ENCODE measurements at places on chromosomes 1 and 21.

DNA sequence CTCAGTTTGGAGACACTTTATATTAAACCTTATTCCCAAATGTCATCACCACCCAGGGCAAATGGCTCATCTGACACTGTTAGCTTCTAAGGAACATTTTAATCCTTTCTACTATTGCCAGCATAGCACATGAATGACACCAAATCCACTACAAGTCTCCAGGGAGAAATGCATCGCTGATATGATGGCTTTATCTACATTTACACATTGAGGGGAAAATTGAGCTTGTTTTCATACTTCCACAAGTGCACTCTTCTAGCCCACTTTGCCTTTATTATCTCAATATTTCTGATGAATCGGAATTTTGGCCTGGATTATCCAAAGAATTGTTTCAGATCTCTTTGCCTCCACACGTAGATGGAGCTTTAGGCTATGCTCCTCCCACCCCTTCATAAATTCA, 75.4 kb downstream of the RUNX1 start:
- DNase-seq, result no peak

DNA sequence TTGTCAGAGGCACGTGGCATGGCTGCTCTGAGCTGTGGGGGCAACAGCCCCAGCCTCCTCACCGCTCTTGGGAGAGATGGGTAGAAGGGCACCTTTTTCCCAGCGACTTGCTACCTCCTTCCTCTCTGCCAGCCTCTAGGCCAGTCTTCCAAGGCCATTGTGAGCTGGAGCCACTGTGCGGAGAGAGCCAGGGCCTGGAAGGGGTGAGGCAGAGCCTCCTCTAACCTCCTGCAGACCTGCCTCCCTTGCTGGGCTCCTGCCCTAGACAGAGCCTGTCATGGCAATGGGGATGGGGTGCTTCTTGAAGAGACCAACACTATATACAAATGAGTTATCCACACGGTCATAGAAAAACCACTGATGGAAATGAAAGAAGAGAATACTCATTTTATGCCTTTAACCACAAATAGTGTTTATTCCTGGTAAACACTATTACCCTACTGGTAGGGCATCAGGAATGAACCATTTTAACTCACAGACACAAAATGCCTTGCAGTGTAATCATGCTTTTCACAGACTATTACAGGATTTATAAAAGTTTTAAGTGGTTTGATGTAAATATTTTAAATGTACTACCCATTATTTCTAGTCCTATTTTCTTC, 5.0 kb upstream of the IGFN1 start:
- DNase-seq, result no peak

GRCh38 chr1:51754666-51755065, 123.9 kb downstream of the NRDC start:
- no peak for DNase-seq

DNA sequence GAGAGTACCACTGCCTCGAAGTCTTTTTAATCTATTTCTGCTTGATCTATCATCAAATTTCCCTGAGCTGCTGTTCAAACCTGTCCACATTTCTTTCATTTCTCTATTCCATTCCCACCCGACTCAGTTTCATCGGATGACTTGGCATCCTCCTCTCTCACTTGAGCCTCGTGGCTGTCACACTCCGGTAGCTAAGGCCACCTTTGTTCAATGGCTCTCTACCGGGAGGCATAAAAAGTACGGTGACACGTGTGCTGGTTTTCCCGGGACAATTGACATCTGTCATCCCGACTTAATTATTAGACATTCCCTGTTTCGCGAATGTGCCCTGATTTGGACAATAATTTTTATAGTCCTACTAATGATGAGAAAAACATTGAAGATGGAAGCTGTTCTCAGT, 22.6 kb downstream of the MIS18A start:
- DNase-seq, result no peak

GRCh38 chr1:48007047-48007446, 9.9 kb upstream of the TRABD2B start:
- DNase-seq, result no peak

DNA sequence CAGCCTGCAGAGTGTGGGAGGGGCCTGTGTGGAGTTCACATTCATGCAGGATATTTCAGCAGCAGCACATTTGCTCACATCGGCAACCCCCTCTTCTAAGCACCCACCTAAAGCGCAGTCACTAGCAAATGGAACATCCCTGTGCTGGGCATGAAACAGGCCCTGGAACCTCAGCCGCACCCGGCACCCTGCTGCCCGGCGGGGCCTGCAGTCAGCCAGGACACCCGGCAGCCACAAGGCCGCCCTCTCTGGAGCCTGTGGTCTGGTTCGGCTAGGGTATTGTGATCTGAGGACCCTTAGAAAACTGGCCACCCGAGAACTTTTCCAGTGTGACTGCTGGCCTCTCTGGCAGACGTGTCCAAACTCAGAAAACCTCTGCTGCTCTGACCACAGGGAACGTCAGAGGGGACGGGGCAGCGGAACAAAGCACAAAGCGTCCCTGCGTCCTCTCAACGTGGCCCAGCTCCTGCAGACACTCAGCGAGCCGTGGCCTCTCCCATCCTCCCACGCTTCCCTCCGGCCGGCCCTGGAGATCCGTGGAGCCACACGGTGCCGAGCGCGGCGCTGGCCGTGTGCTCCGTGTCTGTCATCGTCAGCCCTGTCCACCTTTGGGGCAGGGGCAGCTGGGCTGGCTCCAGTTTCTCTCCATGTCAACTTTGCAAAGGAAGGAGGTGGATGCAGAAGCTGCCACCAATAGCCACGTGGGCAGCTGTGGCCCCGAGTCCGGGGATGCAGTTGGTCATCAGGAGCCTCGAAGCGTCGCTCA, 175.9 kb upstream of the ARHGEF16 start:
- DNase-seq, result no peak

GRCh38 chr1:246434335-246434734, 72.7 kb downstream of the SMYD3 start:
- DNase-seq, result no peak

DNA sequence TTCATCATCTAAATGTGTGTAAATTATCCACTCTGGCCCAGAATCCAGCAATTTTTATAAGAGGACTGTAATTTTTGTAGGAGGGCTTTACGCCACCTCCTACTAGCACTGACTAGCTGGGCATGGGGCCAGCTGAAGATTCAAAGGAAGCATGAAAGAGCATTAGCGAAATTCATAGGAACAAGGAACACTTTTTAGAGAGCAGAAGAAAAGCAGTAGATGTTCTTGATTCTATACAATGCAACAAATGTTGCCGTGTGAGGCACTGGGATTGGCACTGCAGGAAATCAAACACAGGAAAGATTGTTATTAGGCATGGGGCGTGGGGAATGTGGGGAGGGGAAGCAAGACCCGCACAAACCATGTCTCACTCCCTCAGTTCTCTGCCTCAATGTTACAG, 58.4 kb upstream of the PARP1 start:
- no peak for DNase-seq

- no peak for DNase-seq
Observed at GRCh38 chr1:170095976-170096748, 21.7 kb upstream of the KIFAP3 start.

DNA sequence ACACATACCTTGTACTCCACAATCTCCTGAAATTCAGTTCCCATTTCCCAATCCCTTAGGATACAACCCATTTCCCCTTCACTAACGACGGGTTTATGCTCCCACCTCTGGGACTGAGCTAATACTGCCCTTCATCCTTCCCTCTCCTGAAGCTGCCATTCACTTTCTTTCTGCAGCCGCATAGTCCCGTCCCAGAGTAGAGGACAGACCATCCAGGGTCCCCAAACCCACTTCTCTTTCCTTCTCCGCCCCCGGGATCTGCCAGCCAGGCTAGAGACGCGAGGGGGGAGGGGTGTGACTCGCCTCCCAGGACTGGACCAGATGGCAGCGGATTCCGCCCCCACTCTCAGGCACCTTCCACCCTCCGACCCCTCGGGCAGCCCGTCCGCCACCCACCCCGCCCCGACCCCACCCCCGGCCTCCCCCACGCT, 679 bp downstream of the ABL2 start:
- peak; percentile 28 for DNase-seq

DNA sequence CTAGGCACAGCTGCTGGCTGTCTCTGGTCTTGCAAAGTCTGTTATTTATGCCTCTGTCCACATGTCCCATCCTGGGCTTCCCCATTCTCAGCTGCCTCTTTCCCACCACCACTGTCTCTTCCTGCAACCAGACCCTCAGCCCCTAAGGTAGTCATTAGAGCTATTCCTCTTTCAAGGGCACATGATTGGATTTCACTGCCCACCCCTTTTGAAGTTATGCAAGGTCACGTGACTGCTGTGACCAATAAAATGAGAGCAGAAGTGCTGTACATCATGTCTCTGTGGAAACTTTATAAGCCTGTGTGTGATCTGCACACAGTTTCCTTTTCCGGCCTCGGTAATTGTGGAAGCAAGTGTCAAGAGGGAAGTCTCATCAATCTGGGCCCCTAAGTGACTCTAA, 136.6 kb upstream of the HMGB4 start:
- no peak for DNase-seq

GRCh38 chr1:58487002-58487401, 59.5 kb downstream of the OMA1 start:
- no peak for DNase-seq

DNA sequence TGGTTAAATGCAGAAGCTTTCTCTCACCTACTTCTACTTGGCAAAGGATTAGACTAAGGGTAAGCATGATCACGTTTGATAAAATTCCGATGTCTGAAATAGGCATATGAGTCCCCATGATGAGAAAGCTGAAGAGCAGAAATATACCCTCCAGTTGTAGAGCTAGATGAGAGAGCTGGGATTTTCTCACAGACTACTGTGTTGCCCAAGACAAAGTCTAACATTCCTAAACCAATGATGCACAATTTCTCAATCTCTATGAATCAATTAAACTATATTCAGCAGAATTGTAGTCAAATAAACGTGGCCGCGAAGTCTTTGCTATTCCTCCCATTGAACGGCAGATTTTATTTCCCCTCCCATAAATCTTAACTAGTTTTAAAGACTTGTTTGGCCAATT, 699.2 kb downstream of the KCNT2 start:
- DNase-seq, result no peak

DNA sequence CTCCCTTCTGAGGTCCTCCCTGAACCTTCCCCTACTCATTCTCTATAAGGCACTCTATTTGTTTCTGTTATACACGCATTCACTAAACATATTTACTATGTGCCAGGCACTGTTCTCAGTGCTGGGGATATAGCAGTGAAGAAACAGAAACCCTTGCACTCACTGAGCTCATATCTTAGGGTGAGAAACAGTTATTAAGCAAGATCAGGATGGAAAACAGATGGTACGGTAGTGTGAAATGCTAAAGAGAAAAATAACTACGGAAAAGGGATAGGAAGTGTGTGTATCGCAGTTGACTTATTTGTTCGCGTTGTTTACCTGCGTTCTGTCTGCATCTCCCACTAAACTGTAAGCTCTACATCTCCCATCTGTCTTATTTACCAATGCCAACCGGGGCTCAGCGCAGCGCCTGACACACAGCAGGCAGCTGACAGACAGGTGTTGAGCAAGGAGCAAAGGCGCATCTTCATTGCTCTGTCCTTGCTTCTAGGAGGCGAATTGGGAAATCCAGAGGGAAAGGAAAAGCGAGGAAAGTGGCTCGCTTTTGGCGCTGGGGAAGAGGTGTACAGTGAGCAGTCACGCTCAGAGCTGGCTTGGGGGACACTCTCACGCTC, 572 bp downstream of the CYB5RL start:
- no peak for DNase-seq

GRCh38 chr1:44014365-44015104, 16.7 kb downstream of the SLC6A9 start:
- no peak for DNase-seq

GRCh38 chr1:7594002-7594713, 176.9 kb upstream of the VAMP3 start:
- DNase-seq, result no peak

Measured in CD4-positive, alpha-beta T cell treated with Interleukin-6 for 4 hours (primary cell).